Stimulated activated CD8-positive, alpha-beta memory T cell treated with anti-CD3 and anti-CD28 coated beads, Interleukin-2, amount 100 ng/mL, for 1 hour (primary cell): ENCODE measurements at places on chromosomes 13 and 19.

- DNase-seq: no peak
Observed at GRCh38 chr19:10748927-10749434, 31.1 kb downstream of the DNM2 start.

GRCh38 chr13:51682686-51683085, 98.4 kb downstream of the WDFY2 start:
- DNase-seq: no peak

DNA sequence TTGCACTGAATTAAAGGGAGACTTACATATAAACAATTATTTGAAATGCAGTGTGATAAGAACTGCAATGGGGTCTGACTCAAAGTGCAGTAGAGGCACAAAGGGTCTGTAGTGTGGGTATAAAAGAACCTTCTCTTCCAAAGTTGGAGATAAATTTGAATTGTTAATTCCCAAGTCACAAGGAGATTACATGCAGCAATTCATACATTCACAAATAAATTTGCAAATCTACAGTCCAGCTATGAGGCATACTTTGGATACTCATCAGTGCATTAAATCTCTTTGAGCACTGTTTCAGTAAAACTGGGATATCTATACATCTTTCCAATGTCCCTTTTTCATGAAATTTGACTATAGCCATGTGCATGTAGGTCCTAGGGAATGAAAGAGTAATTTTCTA, 799.4 kb downstream of the PCDH9 start:
- DNase-seq: no peak

- no peak for DNase-seq
Observed at GRCh38 chr19:55535965-55536350, 975 bp downstream of the SBK2 start.

- no peak for DNase-seq
Observed at GRCh38 chr13:71610876-71611275, 256.1 kb downstream of the DACH1 start.

GRCh38 chr13:73720216-73720840, 413.9 kb downstream of the KLF12 start:
- no peak for DNase-seq

GRCh38 chr19:56623006-56623405, 20.0 kb upstream of the SMIM17 start:
- DNase-seq: no peak

DNA sequence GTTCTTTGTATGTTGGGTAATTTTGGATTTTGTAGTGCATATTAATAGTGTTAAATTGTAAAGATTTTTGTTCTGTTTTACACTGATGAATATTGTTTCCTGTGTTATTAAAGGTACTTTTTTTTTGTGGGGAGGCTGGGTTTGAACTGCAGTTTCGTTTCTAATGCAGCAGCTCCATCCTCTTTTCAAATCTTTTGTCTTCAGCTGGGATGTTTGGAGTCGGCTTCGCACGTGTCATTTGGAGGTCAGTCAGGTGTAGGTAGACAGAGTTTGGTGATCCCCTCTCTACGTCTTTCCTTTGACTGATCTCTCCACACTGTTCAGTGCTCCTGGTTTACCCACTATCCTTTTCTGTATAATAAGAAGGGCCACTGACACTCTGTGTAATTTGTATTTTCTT, 30.3 kb downstream of the TDRD3 start:
- no peak for DNase-seq

- no peak for DNase-seq
Observed at GRCh38 chr13:109465148-109465547, 321.2 kb downstream of the IRS2 start.

DNA sequence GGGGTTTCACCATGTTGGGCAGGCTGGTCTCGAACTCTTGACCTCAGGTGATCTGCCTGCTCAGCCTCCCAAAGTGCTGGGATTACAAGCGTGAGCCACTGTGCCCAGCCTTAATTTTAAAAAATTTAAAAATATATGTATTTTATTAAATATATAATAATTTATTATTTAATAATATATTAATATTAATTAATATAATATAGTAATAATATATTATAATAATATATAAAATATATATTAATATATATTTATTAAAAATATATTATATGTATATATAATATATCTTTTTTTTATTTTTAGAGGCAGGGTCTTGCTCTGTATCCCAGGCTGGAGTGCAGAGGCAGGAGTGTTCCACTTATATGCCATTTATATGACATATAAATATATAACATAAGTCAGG, 52.9 kb upstream of the ADGRE1 start:
- no peak for DNase-seq

DNA sequence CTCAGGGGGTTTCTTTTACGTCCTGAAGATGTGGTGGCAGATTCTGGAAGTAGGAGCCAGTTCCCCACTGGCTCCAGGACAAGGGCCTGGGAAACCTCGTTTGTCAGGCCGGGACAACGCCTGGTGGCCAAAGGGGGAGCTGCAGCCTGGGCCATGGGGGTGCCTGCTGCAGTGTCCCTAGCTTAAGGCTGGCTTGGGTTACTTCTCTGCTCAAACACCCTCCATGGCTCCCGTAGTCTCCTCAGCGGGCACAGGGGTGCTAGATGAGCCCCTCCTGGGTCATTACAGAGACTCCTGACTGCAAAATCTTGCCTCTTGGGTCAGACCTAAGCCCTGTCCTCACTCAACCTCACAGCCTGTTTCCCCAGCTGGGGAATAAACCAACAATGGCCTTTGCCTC, 14.7 kb downstream of the CILP2 start:
- no peak for DNase-seq

- DNase-seq: no peak
Observed at GRCh38 chr19:19461306-19461670, 54.1 kb downstream of the TSSK6 start.

DNA sequence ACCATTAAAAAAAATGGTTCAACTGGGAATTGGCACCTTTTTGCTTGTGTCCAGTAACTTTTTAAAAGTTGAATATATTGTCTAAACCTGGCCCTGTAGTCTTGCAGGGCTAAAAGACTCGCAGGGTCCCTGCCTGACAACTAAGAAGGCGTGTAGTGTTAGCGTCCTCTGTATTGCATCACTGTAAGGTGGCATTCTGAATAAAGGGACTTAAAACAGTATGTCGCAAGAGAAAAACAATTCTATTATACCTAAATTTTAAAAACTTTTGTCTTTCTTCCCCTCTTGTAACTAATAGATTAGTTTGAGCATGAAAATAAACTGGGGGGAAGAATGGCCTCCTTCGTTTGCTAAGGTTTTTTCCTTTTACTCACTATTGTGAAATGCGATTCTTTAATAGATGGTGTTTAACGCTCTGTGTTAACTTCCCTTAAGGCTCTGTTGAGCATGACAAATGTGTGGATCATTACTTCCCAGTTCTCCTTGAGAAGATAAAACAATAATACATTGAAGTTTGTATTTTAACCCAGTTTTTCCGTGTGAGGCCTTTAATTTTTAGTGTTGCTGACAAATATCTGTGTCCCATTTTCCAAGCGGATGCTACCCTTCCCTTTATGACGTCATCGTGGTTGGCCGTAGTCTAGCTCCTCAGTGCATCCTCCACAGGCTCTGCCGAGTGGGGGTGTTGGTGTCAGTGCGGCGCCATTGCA, 134.6 kb downstream of the KATNAL1 start:
- no peak for DNase-seq

DNA sequence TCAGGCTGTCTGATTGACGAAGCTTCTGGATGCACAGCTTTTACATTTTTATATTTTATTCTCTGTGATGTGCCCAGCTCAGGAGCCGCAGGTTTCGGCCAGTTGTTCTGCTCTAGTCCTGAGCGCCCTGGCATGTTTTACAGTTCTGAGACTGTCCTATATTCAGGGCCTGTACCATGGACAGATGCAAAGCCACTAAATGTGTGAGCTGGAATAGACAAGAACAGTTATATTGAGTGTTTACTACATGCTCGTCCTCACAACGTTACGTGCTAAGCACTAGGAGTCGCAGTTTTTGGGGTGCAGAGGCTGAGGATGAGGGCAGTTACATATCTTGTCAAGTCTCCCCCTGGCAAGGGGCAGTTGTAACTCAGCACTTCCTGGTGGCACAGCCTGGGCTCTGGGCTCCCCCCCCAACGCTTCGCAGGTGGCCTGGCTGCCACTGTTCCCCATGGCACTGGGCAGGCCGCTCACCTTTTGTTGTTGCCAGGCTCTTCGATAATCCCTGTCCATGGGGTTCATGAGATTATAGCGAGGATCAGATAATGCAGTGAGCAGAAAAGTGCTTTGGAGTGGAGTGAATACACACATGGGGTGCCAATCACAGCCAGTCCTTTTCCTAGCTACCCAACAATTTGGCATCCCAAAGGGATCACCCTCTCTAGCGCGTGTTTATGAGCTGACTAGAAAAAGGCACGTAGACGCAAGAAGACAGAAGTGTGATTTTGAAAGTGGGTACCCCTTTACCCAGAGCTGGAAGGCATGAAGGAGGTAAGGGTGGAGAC, 23.5 kb downstream of the ARL11 start:
- DNase-seq: no peak

- no peak for DNase-seq
Observed at GRCh38 chr19:45752639-45753038, 16.4 kb downstream of the SIX5 start.

DNA sequence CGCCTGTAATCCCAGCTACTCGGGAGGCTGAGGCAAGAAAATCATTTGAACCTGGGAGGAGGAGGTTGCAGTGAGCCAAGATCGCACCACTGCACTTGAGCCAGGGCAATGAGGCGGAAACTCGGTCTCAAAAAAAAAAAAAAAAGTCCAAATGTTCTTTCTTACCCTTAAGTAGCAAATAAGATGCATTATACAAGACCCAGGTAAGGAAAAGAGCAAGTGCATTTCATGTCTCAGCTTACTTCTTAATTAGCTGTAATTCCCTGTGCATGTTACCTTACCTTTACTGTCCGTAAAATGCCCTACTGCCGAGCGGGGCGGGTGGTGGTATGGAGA, 3.8 kb upstream of the ZNF681 start:
- no peak for DNase-seq

DNA sequence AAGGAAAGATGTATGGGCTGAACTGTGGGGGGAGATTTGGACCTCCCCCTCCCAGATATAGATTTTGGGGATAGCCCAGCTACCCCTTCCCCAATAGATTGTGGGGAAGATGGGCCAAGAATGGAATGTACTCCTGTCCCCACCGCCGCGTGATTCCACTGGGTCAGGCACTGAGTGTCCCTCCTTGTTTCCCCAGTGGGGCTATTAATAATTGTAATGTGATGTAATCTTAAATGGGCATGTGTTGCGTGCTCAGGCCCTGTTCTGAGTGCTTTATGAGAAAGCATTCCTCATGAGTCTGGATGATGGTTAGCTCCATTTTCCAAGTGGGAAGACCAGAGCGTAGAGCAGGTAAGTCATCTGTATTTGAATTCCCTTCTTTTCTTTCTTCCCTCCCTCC, 1.4 kb downstream of the PSMD8 start:
- no peak for DNase-seq
